ENCODE measurements at places on chromosomes 12 and 14.

DNA sequence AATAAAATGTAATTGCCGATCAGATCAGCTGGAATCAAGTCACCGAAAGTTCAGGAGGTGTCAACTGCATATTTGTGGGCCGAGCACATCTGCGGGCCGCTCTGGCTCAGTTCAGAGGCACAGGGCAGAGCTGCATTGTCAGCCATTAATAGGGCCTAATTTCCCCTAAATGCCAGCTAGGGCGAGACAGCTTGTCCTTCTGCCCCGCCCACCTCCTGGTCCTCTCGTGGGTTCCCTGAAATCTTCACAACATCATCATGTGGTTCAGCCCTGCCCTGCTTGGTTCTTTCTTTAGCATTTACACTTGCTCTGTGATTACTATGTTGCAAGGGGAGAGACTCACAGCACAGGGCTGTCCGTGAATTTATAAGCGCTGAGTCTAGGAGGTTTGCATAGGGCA, 148.9 kb downstream of the CHST11 start:
- DNase-seq: no peak

DNA sequence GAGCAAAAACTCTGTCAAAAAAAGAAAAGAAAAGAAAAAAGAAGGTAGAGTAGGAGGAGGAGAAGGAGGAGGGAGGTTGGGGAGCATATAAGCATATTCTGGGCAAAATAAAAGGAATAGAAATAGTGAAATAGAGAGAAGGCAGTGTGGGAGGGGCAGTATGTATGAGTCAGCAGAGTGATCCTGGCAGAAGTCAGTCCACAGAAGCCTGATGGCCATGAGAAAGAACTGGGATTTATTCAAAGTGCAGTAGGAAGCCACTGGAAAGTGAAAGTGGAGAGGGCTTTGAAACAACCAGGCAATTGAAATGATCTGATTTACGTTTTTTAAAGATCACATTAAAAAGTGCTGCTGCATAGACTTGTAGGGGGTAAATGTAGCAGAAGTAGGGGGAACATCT, 368.6 kb upstream of the USP15 start:
- DNase-seq: no peak

DNA sequence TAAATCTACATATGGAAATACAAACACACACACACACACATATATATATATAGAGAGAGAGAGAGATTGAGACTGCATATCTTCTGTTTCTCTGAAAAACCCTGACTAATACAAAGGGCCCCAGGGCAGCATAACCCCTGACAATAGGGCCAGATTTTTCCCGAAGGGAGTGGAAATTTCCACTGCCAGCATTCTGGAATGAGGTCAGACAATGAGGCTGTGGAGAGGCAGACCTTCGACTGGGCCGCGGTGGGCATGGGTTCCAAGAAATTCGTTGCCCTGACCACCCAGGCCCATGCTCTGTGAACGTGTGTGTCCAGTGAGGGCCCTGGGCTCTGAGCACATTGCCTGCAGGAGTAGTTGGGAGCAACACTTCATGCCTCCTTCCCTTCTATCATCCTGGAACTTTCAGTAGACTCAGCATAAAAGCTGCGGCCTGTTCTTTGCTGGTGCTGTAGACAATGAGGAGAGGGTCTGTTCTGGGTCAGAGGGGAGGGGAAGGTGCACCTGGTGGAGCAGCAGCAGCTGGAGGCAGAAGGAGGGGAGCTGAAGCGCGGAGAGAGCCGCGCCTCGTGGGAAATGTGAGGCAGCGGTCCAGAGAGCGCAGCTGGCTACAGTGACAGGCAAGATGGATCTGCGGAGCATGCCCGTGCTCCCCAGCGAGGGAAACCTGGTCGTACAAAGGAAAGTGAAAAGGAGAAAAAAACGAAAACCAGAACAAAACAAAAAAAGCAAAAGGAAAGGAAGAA, 25.6 kb upstream of the CCDC60 start:
- DNase-seq: no peak

GRCh38 chr12:53231921-53232645, at the start of gene RARG:
TSS of gene RARG (minus strand) at chr12:53232209. CDS start at chr12:53227545, 4,664 bp downstream.
- DNase-seq: peak; percentile 71

DNA sequence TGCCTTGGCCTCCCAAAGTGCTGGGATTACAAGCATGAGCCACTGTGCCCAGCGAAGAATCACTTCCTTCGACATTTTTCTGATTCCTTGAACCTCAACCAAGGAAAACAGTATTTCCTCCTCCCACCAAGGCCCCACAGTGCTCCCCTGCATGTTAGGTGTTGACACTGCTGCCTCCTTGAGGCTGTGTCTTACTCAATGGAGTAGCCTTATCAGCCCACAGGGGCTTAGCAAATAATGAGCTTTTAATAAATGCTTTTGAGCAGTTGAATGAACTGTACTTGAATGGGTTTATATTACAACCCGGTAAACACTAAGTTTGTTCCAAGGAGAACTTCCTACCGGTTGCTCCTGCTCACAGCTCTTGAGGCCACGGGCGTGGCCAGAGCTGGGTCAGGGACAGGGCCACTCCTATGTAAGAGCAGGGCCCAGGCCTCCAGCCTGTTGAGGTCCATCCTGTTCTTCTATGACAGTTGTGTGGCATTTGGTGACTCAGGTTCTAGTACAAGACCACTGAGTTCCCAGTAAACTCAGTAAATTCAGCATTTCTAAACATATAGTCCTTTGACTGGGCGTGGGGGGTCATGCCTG, 36.8 kb upstream of the TUBA1A start:
- DNase-seq: no peak

GRCh38 chr12:91108196-91108755, 3.0 kb downstream of the LUM start:
- no peak for DNase-seq

- DNase-seq: peak; percentile 57
Observed at GRCh38 chr14:106586098-106586704, 1059.8 kb downstream of the TMEM121 start.

GRCh38 chr14:24475261-24475660, 32.7 kb upstream of the SDR39U1 start:
- DNase-seq: no peak

- DNase-seq: no peak
Observed at GRCh38 chr14:42437809-42438208, 831.1 kb downstream of the LRFN5 start.

GRCh38 chr12:49664591-49665239, 41.4 kb downstream of the PRPF40B start:
- no peak for DNase-seq

- no peak for DNase-seq
Observed at GRCh38 chr14:70004791-70005190, 125.6 kb downstream of the SMOC1 start.
